ENCODE measurements at places on chromosomes 12 and 14.

GRCh38 chr12:61538951-61539350, 721.3 kb upstream of the USP15 start:
- peak; percentile 4 for DNase-seq

GRCh38 chr14:63717702-63718101, 10.2 kb downstream of the SGPP1 start:
- DNase-seq: no peak

- DNase-seq: no peak
These were observed 7.6 kb downstream of the NYNRIN start for GRCh38 chr14:24406416-24406815.

GRCh38 chr12:100234166-100234565, 32.7 kb downstream of the DEPDC4 start:
- no peak for DNase-seq

DNA sequence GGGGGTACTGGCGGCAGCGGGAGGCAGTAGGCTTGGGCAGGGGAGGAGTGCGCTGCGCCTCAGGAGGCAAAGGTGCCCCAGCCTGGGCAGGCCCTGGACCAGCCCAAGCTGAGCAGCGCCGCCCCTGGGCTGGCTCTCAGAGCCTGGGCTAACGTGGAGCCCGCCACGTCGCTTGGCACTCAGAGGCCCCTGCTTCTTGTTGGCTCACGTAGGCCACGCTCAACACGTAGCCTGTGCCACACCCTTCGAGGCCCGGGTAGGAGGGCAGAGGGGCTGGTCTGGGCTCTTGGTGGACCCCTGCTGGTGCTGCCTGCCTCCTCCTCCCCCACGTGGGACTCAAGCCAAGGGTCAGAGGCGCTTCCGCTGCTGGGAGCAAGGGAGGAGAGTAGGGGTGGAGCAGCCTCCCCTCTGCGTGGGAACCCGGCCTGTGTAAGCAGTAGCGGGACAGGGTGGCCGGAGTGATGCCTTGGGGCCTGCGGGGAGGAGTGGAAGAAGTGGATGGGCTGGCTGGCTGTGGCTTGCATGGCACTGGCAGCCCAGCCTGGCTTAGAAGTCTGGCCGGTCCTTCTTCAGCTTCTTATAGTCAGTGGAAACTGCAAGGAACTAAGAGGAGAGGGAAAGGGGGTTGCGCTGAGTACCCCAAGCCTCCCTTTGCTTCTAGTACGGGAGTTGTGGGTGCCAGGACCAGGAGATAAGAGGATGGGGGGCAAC, 5.7 kb downstream of the SHMT2 start:
- peak; percentile 81 for DNase-seq

- DNase-seq: no peak
These were observed 46.7 kb downstream of the TNFAIP2 start for GRCh38 chr14:103169954-103170353.

DNA sequence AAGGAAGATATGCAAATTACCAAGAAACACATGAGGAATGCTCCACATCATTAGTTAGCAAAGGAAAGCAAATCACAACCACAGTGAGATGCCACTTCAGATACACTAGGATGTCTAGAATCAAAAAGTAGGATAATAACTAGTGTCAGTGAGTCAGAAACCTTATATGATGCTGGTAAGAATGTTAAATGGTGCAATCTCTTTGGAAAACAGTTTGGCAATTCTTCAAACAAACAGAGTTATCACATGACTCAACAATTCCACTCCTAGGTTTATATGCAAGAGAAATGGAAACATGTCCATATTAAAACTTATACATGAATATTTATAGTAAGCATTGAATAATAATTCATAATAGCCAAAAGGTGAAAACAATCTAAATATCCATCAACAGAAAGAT, 220.9 kb downstream of the FOXG1 start:
- no peak for DNase-seq

DNA sequence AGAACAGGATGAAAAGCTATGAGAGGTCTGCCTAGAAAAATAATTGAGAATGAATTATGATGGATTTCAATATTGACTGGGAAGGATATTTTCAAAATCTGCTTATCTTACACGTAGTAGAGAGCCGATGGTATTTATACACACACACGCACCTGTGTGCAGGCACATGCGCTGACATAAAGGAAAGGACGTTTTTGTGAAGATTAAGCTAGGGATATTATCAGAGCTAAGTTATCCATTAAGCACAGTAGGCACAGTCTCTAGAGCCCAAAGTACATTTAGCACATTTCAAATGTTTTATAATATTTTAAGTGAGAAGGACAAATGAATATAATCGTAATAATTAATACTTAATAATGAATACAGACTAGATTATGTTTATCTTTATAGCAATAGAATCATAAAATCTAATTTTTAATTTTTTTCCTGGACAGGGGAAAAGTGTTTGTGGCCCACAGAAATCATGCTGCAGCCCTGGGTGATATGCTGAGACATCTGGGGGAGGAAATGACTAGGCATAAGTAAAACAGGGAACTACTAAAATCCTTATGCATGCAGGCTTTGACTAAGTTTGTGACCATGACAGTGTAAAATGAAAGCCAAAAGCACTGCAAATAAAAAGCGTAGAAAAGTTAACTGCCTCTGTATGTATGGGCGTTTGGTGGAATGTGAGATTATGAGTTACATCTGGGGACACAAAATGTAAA, 146.1 kb downstream of the KITLG start:
- no peak for DNase-seq

DNA sequence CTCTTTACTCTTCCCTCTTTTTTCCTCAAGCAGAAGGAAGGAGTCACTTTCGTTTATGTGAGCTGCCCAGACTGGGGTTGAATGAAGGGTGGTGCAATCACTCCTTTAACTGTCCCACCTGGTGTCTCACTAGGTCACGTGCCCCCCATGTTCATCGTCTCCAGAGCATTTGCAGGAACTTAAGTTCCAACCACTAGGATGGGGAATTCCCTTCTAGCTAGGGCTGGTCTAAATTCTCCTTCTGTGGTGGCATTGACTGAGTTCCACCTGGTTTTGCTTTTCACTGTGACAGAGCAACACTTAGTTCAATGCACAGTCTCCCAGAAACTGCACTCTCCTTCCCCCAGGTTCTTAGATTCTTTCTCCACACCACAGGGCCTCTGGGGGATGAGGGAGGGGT, 9.5 kb downstream of the FANCM start:
- DNase-seq: no peak

GRCh38 chr14:102696332-102696731, 80.9 kb upstream of the TRAF3 start:
- DNase-seq: no peak

DNA sequence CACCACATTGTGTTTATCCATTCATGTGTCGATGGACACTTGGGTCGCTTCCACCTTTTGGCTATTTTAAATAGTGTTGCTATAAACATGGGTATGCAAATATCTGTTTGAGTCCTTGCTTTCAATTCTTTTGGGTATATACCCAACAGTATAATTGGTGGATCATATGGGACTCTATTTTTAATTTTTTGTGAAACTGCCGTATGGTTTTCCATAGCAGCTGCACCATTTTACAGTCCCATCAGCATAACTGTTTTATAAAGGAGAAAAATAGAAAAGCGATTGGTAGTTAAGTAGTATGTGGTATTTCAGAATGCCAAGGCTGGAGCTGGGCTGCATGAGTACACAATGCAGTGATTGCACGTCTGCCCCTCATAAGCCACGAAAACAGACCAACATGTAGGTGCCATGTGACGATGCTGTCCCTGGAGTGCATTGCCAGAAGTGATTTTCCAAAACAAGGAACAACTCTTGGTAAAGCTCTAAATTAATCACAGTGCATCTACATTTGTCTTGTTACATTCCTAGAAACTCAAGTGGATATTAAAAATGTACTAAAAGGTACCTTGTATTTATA, 83.5 kb downstream of the C12orf75 start:
- no peak for DNase-seq

GRCh38 chr12:107669946-107670345, 15.7 kb upstream of the PWP1 start:
- no peak for DNase-seq

DNA sequence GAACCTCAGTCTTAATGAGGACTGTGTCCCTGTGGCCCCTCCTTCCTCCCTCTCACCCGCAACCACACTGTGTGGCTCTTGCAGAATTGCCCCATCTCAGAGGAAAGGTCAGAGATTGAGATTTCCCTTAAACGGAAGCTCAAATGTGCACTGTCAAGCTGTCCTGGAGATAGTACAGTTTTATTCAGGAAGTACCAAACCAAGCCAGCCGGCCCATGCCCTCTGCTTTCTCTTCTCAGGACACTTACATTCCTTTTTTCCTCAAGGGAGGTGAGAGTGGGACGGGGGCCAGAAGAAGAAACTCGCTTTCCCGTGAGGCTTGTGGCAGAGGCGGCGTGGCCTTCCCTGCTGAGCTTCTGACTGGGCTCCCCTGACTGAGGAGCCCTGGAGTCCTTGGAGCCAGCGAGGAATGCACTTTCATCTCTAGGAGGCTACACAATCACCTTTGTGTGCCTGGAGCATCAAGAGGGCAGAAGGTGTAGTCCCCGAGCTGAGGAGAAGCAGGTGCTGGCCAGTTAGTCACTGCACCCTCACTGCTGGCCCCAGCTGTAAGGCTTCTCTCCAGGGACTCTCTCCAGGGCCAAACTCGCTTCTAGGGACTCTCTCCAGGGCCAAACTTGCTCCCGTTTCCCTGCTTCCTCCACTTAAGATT, 24.1 kb upstream of the ATP2A2 start:
- DNase-seq: no peak

GRCh38 chr14:70838076-70838475, 28.8 kb upstream of the MAP3K9 start:
- no peak for DNase-seq

- no peak for DNase-seq
These were observed 17.1 kb downstream of the MTHFD1 start for GRCh38 chr14:64405295-64405694.

DNA sequence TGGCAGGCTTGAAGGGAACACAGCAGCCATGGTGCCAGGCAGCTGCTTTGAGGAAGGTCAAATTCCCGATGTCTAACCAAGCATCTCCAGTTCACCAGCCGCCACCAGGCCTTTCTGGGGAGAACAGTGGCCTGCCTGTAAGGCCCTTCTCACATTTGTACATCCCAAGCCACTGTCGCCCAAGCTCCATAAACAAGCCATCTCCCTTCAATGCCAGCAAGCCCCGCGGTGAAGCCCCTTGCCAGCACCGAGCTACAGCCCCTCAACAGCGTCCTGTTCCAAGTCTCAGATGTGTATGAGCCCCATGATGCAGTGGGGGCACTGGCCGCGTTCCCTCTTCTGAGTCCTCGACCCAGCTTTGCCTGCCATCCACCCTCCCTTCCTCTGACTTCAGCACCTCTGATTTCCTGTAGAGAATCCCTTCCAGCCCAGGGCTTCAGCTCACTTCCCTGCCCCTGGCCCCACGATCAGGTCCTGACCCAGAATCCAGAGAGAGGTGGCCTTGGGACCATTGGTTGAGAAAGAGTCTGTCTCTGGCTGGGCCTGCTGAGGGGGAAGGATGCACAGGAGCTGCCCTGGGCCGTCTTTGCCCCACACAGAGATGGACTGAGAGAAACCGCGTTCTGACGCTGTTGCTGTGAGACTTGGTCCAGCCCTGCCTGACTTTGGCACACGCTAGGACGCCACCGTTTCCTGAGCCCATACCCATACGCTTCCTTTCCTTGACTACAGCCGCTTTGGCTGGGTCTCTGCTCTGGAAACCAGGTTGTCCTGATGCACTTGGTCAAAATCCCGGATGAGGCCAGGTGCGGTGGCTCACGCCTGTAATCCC, 1.9 kb upstream of the MMP17 start:
- no peak for DNase-seq

DNA sequence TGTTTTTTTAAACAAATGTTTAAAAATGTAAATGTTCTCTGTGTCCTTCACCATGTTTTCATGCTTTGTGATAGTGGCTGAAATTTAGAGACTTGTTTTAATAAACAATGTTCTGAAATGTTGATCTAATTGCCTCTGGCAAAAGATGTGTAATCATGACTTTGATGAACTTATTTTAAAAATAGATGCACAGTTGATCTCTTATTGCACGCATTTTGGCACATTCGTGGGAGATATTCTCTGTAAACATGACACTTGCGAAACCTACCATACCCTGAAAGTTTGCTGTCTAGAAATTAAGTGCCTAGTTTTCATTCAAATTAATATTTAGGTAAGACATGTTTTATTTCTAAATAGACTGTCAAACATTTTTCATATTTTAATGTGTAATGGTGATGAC, 119.7 kb upstream of the DNM1L start:
- DNase-seq: no peak

GRCh38 chr14:106396999-106397398, 870.6 kb downstream of the TMEM121 start:
- no peak for DNase-seq

DNA sequence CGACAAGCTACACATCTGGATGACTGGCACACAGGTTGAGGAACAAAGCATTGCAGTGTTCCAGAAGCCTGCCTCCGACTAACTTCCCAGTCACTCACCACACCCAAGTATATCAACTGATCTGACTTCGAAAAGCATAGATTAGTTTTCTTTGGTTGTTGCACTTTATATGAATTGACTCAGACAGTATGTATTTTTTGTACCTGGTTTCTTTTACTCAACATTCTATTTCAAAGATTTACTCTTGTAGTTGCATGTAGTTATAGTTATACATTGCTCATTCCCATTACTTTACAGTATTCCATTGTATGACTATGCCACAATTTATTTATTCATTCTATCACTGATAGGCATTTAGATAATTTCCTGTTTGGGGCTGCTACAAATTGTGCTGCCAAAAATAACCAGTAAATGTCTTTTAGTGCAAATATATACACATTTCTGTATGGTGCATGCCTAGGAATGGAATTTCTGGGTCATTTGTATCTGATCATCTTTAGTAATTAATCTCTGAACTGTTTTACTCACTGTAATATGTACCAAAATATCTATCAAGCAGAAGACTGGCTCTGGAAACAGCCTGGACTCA, 17.8 kb downstream of the PLCZ1 start:
- no peak for DNase-seq

- DNase-seq: no peak
These were observed 82.4 kb downstream of the ARL6IP4 start for GRCh38 chr12:123062681-123063486.

GRCh38 chr12:24921251-24922038, 27.5 kb downstream of the BCAT1 start:
- no peak for DNase-seq

GRCh38 chr14:35883677-35884293, 57.6 kb downstream of the BRMS1L start:
- DNase-seq: peak; percentile 25

All from H7 (cell line).